ENCODE measurements at places on chromosomes 6 and 20. TPM values are rescaled to one million over a fixed set of nuclear protein-coding genes. Genes with fewer than 3 reads are reported as not detected.
A peak's percentile ranks its signal among the peaks of the same experiment; 100 is the strongest.

The TSPO2 gene
- not detected for total RNA-seq

The NR2E1 gene
- not detected for total RNA-seq

DNA sequence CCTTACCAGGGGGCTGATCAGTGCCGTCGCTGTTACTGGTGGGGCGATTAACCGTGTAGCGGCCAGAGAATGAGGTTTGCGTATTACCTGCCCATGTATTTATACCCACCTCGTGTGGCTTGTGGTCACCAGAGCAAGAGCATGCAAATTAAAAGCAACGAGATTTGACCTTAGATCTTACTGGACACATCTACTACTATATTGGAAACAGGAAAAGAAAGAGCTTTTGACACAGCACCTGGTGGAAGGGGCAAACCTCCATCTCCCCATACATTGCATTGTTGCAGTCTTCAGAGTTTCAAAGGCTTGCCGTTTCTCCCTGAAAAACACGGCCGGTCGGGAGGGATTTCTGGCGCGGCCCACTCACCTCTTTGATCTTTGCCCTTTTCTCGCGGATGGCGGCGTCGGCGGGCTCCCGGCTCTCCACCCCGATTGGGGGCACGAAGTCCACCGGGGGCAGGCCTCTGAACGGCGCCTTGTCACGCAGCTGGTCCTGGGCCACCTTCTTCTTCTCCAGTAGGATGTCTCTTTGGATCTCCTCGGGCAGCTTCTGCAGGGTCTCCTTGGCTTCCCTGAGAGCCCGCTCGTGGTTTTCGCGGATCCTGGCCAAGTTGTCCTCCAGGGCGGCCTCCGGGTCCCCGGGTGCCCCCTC lies 1.3 kb downstream of the MAN1A1 start:
- H3K4me1 ChIP-seq, result peaks cover 15% of the 10 kb centered on the region
- no peaks in the 10 kb centered on the region for H3K27me3 ChIP-seq
- peak; percentile 87 for DNase-seq
- H3K36me3 ChIP-seq, result no peaks in the 10 kb centered on the region

DNA sequence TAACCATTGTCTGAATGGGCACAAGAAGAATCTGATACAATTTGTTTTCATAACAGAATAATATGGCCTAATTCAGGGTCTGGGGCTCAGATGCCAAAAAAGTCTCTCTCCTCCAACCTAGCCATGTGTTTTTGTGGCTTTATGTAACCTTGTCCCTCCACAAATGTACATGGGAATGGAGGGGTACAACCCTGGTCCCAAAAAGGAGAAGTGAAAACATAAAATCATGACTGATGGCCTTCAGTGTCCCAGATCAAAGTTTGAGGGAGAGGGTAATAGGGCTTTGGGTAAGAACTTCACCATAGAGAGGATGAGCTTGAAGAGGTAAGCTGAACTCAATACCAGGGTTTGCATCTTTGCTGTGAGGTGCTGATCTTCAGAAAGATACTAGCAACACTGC lies 136.3 kb upstream of the BACH2 start:
- no peaks in the 10 kb centered on the region for H3K36me3 ChIP-seq
- H3K4me3 ChIP-seq, result no peak overlapping the region
- no peaks in the 10 kb centered on the region for H3K27me3 ChIP-seq
- no peak overlapping the region for H3K27ac ChIP-seq
- no peak for DNase-seq
- H3K4me1 ChIP-seq, result no peaks in the 10 kb centered on the region

Data from upper lobe of left lung (tissue), 6 donors.